ENCODE measurements at places on chromosomes 11 and 22.

DNA sequence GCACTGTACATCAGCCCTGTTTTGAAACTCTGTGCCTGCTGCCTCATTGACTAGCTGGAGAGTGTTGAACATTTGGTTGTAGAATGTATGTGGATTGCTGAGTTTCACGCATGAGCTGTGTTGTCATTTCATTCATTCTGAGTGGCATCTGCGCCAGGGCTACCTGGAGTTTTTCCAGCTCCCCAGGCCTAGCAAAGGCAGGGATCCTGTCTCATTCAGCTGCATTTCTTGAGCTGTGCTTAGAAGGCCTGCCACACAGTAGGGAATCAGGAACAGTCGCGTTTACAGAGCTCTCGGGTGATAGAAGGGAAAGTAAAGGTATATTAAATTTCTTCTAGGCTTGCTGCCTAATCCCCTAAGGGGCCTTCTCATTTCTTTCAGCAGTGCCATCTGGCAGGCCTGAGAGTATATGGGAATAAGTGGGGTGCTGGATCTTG is 44.3 kb downstream of the PTPRJ start:
- DNase-seq = no peak

- no peak for DNase-seq
Observed at GRCh38 chr11:111540937-111541253, 375 bp downstream of the LAYN start.

DNA sequence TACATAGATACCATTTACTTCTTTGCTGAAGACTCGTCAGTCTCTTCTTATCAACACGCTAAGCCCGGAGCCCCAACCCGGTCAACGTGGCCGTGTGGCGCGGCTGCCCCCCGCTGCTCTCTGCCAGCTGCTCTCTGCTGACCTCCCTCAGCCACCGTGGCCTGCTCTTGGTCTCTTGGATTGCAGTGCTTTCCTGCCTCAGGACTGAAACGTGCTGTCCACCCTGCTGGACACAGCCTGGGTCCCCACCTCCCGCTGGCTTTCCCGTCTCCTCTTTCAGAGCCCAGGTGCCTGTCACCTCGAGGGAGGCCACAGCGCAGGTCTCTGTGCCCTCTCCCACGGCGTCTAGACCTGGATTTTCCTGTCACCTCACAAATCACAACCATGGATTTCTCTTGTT is 388.1 kb upstream of the B3GAT1 start:
- no peak for DNase-seq

- no peak for DNase-seq
Observed at GRCh38 chr11:36095716-36096115, 151.9 kb downstream of the LDLRAD3 start.

GRCh38 chr11:35089666-35090065 is 49.3 kb upstream of the CD44 start:
- DNase-seq = no peak

DNA sequence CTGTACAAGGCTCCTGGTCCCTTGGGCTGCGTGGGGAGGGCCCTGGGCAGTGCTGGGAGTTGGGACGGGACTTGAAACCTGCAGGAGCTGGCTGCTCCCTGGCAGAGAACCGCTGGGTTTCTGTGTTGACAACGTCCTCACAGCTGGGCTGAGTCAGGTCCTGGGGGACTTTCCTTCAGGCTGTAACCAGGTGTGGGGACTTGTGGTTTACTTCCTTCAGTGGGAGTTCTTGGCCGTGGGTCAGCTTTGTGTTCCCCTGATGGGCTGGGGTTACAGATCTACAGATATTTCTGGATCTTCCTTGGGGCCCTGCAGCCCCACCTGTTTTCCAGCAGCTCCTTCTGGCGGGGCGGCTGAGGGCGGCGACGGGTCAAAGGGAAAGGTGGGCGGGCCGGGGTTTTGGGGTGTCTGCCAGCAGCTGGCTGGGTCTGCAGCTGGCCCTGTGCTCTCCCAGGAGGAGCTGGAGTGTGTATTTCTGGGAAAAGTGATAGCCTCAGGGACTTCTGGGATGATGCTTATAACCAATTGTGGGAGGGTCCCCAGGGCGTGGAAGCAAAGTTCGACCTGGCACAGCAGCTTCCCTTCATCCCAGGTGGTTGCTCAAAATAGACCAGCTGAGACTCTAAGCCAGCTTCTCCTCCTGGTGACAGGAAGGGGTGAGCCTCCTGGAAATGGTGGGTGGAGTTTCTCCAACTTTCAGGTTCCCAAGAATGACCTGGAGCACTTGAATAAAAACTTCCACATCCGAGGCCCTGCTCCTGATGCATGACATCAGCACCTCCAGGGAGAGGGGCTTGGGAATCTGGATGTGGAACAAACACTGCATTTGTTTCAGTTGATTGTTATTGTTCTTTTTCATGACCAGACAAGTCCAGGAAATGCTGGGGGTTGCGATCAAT is 19.1 kb downstream of the ST14 start:
- no peak for DNase-seq

DNA sequence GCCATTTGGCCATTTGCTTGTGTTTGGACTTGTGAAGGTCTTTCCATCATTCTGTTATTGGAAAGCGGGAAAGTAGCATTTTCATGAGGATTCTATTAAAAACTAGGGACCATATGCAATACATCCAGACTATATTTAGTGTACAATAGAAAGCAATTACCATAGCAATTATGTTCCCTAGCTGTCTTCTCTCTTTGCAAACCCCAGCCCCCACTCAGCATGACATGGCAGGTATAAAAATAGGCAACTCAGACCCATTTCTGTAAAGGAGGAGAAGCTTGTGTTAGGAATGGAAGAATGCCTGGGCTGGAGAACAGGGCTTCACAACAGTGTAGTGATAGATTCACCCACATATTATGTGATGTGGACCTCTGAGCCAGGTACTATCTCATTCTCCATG is 12.4 kb downstream of the OR51B6 start:
- no peak for DNase-seq

- peak; percentile 47 for DNase-seq
Observed at GRCh38 chr11:100731471-100731870, 44.4 kb downstream of the ARHGAP42 start.

DNA sequence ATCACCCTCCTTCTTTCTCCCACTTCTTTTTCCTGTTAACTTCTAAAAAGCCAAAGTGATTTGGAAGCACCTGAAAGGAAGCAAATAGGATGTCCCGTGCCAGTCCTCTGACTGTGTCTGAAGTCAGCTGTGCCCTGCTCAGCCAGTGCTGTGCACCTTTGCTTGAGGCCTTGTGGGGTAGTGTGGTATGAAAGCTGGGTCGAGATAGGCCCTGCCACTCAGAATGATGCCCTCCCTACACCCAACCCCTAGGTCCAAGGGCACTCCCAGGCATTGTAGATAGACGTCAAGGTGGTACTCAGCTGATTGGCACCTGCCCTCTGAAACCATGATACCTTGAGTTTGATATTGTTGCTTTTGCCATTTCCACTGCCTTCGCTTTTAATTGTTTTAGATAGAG is 83.6 kb upstream of the RASSF10 start:
- no peak for DNase-seq

GRCh38 chr11:123265951-123266350 is 70.9 kb upstream of the CLMP start:
- DNase-seq = no peak

GRCh38 chr22:47561115-47561675 is 798.7 kb downstream of the TBC1D22A start:
- DNase-seq = no peak

DNA sequence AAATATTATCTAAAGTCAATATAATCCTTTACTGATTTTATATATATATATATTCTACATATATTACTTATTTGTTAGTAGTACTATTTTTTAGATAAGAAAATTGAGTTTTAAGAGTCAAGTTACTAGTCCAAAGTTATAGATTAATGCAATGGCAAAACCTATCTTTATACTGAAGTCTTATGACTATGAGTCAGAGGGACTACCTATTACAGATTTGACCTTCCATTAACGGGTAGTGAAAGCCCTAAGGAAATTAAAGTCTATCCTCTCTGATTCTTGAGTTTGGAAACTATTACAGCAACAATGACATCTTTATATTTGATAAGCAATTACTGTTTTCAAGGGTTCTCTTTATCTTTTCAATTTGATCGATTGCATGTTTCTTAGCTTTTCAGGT is 315.8 kb downstream of the CASP12 start:
- no peak for DNase-seq

DNA sequence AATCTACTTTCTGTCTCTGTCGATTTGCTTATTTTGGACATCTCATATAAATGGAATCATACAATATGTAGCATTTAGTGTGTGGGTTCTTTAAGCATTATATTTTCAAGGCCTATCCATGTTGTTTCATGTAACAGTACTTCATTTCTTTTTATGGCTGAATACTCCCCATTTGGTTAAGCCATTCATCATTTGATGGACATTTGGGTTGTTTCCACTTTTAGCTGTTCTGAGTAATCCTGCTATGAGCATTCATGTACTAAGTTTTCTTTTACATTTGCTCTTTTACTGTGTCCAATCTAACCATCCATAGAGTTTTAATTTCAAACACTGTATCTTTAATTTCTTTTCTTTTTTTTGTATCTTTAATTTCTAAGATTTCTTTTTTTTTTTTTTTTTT is 55.6 kb upstream of the SPTBN2 start:
- no peak for DNase-seq

GRCh38 chr22:43529934-43530333 is 118.1 kb downstream of the MPPED1 start:
- DNase-seq = no peak

DNA sequence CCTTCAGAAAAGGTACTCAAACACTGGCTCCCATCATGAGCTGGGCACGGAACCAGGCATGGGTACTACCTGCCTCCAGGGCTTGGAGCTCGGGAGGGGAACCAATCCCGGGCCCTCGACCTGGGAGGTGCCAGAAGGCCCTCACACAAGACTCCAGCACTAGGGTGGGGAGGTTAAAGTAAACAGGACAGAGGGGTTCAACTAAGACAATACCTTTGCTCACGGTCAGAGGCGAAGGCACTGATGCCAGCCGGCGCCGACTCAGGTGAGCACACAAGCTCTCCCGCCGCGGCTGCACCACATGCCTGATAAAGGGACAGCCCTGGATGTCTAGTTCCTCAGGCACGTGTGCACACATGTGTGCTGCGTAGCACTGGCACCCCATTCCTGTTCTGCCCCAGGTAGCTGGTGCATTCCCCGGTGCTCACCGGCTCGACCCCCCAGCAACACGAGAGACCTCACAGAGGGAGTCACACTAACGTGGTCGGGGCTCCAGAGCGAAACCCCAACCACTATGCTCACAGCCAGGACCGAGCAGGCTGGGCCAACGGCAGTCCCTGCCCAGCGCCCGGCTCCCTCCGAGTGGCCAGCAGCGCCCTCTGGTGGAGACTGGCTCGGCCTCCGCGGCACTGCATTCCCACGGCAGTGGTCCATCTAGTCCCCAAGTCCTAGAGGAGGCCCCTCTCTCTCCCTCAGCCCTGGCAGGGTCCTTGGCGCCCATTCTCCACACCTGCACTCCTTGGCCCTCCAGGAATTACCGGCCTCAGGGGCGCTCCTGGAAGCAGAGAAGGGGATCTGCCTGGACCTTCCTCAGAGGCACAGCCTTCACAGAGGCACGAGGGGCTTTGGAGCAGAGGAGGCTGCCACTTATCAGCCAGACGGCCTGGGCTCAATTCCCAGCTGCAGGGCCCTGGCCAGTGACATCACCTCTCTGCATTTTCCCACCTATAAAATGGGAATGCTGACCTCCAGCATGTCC is 28.8 kb upstream of the MOB2 start:
- peak; percentile 87 for DNase-seq

DNA sequence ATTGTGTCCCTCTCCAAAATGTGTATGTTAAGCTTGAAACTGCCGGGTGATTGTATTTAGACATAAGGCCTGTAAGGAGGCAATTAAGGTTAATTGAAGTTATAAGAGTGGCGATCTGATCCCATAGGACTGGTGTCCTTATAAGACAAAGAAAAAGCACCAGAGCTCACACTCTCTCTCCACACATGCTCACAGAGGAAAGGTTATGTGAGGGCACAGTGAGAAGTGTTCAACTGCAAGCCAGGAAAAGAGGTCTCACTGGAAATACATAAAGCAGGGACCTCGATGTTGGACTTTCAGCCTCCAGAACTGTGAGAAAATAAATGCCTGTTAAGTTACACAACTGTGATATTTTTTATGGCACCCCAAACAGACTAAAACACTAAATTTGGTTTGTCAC is 1233.8 kb upstream of the CNTN5 start:
- no peak for DNase-seq

DNA sequence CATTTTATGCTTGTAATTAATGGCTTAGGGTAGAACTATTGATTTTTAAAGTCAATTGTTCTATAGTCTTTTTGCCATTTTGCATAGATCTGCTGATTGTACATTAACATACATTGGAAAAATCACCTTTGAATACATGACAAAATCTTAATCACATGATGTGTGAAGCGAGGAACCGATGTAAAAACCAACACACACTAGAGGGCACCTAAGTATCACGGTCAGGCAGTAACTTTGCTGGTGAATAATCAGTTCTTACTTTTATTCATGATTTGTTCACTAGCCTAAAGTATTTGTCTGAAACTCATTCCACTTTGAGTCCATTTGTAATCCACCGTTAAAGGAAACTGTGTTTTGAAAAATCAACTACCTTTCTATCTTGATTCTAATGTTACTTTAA is 28.2 kb downstream of the JHY start:
- DNase-seq = peak; percentile 41

DNA sequence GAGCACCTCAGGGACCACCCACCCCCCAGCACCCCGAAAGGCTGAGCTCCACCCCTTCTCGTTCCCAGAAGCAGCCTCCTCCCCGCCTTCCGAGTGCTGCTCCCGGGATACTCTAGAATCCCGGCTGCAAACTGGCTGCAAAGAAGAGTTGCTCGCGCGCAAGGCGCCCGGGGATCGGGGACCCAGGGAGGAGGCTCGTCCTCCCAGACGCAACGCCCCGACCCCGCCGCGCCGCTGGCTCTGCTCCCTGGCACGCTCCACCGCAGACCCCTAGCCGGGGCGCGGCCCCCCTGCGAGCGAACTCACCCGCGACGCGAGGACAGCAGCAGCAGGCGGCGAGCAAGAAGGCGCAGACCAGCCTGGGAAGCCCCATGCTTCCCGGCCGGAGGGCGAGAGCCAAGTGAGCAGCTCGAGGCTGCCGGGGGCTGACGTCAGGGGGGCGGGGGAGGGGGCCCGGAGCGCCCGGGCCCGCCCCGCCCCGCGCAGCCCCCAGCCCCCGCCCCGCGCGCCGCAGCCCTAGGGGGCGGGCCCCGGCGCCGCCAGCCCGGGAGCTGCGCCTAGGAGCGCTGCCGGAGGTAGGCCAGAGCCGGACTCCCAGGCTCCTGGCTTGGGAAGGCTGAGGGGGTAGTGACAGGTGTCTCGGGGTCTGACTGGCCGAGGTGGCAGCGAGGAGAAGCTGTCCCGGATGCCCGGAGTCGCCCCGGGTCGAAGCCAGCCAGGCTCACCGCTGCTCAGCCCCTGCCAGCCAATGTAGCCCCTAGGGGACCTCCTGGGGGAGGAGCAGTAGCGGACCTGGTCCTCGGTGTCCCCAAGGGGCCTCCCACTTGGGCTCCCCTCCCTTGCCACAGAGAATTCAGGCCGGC is at the start of gene MCAM:
MCAM (minus strand) TSS at position 402 of the 863 bp plus-strand sequence; CDS start at position 373, 29 bp downstream.
- DNase-seq = peak; percentile 81

All from neural progenitor cell (in vitro differentiated cells).